ENCODE measurements at places on chromosomes 7 and 10.

DNA sequence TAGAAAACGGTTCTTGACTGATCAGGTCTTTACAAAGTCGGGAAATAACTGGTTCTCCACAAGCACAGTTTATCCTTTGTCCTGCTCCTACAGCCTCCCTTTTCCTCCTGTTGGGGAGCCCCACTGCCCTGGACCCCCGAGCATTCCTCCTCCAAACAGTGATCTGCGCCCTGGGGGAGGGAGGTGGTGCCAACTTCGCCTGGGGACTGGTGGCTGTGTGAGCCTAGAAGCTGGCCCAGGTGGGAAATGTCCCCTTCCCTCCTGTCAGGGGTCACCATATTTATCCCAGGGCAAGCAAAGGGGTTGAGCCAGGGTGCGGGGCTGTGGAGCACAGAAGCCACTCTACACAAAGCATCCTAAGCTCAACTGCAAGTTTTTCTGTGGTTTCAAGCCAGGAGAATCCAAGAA lies 5.2 kb downstream of the HMX3 start:
- no peak for DNase-seq

- no peak for DNase-seq
These were observed 21.8 kb upstream of the SMNDC1 start for GRCh38 chr10:110326351-110327032.

- DNase-seq, result no peak
These were observed 18.9 kb upstream of the UBN2 start for GRCh38 chr7:139212133-139212532.

DNA sequence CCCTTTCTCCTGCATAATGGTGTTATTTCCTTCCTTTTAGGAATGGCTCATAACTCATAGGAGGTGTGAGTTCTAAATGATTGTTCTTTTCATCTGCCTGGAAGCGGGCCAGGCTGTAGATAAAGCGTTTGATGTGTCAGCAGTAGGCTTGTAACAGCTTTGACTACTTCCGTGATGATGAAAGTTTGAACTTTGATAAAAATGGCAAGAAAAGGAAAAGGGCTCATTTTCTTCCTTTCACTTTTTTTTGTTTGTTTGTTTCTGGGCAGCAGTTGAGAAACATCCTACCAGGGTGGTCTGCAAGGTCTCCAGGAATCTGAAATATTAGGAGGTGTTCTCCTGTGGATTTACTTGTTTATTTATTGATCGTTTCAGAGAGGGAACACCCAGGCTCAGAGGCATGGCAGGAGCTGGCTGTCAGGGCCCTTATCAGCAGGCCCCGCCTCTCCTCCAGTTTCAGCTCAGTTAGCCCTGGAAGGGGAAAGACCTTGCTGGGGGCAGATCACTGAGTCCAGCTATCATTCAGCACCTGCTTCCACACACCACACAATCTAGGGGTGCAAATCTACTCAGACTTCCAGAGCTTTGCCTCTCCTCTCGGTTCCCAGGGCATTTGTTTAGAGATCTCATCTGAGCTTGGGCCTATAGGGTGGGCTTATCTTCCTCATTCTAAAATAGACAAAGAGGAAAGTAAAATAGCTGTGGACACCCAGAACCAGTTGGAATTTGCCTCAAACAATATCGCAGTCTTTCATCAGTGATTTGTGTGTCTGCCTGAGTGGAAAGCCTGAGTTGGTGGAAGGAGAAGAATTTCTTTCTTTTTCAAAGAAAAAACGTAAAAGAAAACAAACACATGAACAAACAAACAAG lies 130.9 kb downstream of the BMPER start:
- DNase-seq, result no peak

- no peak for DNase-seq
These were observed 16.7 kb downstream of the HABP2 start for GRCh38 chr10:113569576-113569975.

DNA sequence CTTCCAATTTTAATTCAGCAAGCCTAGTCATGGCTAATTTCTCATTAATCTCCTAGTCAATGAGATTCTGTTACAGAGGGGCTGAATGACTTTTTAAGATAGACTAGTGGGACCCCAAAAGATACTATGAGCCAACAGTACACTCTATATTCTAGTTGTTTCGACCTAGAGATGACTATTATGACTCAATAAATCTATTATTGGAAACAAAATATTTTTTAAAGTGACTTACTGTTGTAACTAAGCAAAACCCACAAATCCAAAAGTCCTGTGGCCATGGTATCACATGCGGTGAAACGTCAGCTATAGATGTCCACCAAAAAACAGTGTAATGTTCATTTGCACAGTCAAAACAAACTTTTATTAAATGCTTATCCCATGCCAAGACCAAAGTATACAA lies 95.3 kb upstream of the ADO start:
- DNase-seq, result no peak

Measured in activated CD4-positive, alpha-beta T cell treated with anti-CD3 and anti-CD28 coated beads for 4 hours (primary cell).